ENCODE measurements at places on chromosomes 1 and 21.
A peak's percentile ranks its signal among the peaks of the same experiment; 100 is the strongest.

DNA sequence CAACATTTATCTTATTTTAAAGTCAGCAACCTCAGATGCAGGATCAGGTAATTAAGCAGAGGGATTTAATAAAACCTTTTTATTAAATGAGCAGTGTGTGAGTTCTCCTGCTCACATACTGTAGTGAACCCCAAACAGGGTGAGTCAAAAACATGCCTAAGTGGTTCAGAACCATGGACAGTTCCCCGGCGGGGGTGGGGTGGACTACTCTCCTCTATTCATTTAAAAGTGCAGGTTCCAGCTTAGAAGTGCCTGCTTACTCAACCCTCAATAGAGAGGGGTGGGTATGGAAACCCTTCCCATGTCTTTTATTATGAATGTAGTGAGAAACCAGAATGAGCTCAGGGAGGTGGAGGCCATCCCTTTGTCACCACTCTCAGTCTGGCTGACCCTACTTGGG, 397.9 kb downstream of the HHAT start:
- H3K4me3 ChIP-seq: no peak overlapping the region
- no peaks in the 10 kb centered on the region for H3K36me3 ChIP-seq
- H3K4me1 ChIP-seq: no peaks in the 10 kb centered on the region
- no peaks in the 10 kb centered on the region for H3K27me3 ChIP-seq

- H3K27ac ChIP-seq: no peak overlapping the region
- DNase-seq: no peak
- H3K4me1 ChIP-seq: peaks cover 16% of the 10 kb centered on the region
- no peaks in the 10 kb centered on the region for H3K36me3 ChIP-seq
- no peaks in the 10 kb centered on the region for H3K27me3 ChIP-seq
Measured at GRCh38 chr1:59316497-59317128, 19.7 kb downstream of the FGGY start.

DNA sequence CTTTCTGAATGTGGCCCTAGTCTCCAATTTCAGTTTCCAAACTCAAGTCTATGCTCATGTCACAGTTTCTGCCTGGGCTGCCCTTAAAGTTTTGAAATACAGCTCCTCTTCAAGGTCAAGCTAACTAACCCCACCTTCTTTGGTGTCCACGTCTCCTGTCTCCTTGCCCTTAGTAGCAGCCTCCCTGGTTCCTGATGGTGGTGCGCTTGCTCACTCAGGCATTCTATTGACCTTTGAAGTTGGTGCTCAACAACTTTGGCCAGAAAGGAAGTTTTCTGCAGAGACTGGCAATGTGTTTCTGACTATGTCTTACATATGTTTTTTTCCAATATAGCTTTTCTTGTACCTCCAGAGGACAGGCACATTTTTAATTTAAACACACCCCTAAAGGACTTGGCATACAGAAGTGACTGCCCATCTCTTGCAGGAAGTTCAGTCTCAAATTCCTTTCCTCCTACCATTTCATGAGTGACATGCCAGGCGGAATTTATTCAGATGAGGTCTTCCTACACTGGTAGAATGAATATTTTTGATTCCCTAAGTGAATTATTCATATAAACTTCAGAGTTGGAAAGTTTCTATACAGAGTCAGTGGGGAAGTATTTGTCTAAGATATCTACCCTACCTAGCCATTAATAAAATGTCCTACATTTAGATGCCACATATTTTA, 364.3 kb upstream of the USP24 start:
- H3K27ac ChIP-seq: no peak overlapping the region
- no peak for DNase-seq
- H3K27me3 ChIP-seq: no peaks in the 10 kb centered on the region
- H3K36me3 ChIP-seq: no peaks in the 10 kb centered on the region

DNA sequence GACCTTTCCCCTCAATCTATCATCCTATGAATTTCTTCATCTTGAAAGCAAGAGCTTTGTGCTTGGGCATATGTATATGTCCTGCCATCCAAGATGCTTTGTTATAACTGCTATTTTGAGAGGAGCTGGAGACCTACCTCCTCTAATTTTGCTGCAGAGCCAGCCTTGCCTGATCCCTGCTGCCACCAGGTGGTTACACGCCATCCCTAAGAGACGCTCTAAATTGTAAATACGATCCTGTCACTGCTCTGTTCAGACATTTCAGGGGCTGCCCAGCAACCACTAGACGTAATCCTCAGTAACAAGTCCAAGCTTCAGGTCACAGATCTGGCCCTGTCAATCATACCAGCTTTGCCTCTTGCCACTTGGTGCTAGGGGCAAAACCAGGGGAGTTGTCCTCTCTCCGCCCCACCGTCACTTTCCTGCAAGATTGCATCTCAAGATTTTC, 32.9 kb downstream of the GPA33 start:
- no peaks in the 10 kb centered on the region for H3K4me1 ChIP-seq
- DNase-seq: peak; percentile 29
- no peak overlapping the region for H3K27ac ChIP-seq
- H3K36me3 ChIP-seq: no peaks in the 10 kb centered on the region
- peaks cover 9% of the 10 kb centered on the region for H3K27me3 ChIP-seq
- no peak overlapping the region for H3K4me3 ChIP-seq

DNA sequence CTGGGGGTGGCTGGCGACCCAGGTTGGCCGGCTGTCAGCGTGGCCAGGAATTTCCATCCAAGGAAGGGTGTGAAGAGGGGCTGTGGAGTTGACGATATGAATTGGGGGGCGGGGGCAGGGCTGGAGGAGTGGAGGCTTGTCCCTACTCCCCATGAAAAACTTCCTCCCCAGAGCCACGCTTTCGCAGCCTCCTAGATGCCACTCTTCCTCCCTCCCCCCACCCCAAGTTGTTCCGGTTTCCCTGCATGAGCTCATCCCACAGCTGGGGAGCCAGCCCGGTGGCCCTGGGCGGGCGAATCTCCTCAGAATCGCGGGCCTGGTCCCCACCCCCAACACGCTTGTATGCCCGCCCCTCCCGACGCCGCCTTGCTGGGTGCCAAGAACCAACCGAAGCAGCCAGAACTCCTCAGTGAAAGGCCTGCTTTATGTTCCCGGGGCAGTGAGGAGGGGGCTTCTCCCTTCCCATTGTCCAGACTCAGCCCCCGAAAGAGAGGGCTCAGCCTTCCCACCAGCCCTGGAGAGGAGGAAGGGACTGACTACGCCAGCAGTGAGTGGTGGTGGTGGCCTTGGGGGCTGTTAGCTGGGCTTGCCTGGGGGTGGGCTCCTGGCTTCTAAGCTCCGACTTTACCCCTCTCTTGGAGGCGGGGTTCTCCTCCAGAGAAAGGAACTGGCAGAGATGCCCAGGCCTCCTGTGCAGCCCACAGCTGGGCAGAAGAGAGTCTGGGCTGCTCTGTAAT, 1.8 kb upstream of the CSMD2 start:
- no peak overlapping the region for H3K4me3 ChIP-seq
- no peak overlapping the region for H3K27ac ChIP-seq
- H3K4me1 ChIP-seq: peaks cover 14% of the 10 kb centered on the region
- peak; percentile 71 for DNase-seq

- peaks cover 31% of the 10 kb centered on the region for H3K4me1 ChIP-seq
- no peaks in the 10 kb centered on the region for H3K27me3 ChIP-seq
- H3K4me3 ChIP-seq: peak overlapping the region; percentile 55
Measured at GRCh38 chr1:64470665-64471217, 812 bp downstream of the CACHD1 start.

DNA sequence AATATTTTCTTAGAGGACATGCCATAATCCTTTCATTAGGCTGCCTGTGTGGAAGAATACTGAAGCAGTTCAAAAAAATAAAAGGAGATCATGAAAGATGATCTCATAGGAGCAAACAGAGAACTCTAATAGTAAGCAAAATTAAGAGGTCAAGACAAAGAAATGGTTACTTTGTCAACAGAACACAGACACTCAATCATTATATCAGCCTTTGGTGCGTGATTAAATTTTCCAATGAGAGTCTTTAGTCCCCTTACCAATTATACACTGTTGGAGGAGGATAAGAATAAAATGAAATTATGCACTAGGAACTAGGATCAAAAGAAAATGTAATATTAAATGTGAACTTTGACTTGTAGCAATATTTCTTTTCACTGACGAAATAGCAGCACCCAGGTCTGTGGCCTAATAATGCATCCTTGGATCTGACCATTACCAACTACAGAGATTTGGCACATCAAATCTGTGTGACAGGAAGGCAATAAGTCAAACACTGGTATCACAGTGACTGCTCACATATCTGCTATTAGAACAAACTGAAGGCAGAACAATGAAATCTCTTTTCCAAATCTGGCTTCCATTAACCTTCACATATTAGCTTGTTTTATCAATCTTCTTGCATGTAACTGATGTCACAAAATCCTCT, 1812.9 kb downstream of the PLA2G4A start:
- no peaks in the 10 kb centered on the region for H3K36me3 ChIP-seq
- no peaks in the 10 kb centered on the region for H3K27me3 ChIP-seq
- H3K4me3 ChIP-seq: no peak overlapping the region
- no peak overlapping the region for H3K27ac ChIP-seq
- no peak for DNase-seq

GRCh38 chr21:44530903-44531605, 8.9 kb downstream of the KRTAP10-1 start:
- H3K4me3 ChIP-seq: no peak overlapping the region
- no peaks in the 10 kb centered on the region for H3K36me3 ChIP-seq
- H3K4me1 ChIP-seq: no peaks in the 10 kb centered on the region
- DNase-seq: no peak

- peaks cover 23% of the 10 kb centered on the region for H3K4me1 ChIP-seq
- DNase-seq: no peak
- no peak overlapping the region for H3K4me3 ChIP-seq
- no peak overlapping the region for H3K27ac ChIP-seq
- H3K36me3 ChIP-seq: no peaks in the 10 kb centered on the region
Measured at GRCh38 chr1:42167611-42168390, 3.3 kb upstream of the GUCA2A start.

- H3K27ac ChIP-seq: no peak overlapping the region
- H3K27me3 ChIP-seq: no peaks in the 10 kb centered on the region
- H3K4me3 ChIP-seq: no peak overlapping the region
- no peaks in the 10 kb centered on the region for H3K4me1 ChIP-seq
- no peaks in the 10 kb centered on the region for H3K36me3 ChIP-seq
- DNase-seq: no peak
Measured at GRCh38 chr1:247966532-247967204, 1.6 kb downstream of the OR2AK2 start.

DNA sequence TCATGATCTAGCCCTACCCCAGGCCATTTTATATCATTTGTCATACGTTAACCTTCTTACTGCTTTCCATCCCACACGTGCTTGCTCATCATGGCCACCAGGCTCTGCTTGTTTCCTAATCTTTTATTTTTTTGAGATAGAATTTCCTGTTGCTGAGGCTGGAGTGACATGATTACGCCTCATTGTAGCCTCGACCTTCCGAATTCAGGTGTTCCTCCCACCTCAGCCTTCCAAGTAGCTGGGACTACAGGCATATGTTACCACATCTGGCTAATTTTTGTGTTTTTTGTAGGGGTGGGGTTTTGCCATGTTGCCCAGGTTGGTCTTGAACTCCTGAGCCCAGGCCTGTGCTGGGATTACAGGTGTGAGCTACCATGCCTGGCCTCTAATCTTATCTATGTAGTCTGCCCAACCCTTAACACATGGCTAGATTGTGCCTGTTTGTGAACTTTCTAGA, 3.3 kb downstream of the UAP1 start:
- peaks cover 32% of the 10 kb centered on the region for H3K4me1 ChIP-seq
- H3K27ac ChIP-seq: no peak overlapping the region
- H3K4me3 ChIP-seq: no peak overlapping the region
- no peaks in the 10 kb centered on the region for H3K36me3 ChIP-seq
- H3K27me3 ChIP-seq: no peaks in the 10 kb centered on the region
- DNase-seq: no peak

GRCh38 chr1:112866151-112866550, 89.8 kb downstream of the SLC16A1 start:
- H3K27me3 ChIP-seq: no peaks in the 10 kb centered on the region
- H3K4me1 ChIP-seq: no peaks in the 10 kb centered on the region
- H3K4me3 ChIP-seq: no peak overlapping the region
- DNase-seq: no peak
- no peak overlapping the region for H3K27ac ChIP-seq

GRCh38 chr1:75908717-75909152, 23.5 kb downstream of the ASB17 start:
- no peaks in the 10 kb centered on the region for H3K4me1 ChIP-seq
- no peaks in the 10 kb centered on the region for H3K36me3 ChIP-seq
- no peak overlapping the region for H3K27ac ChIP-seq
- H3K27me3 ChIP-seq: no peaks in the 10 kb centered on the region

GRCh38 chr1:115065021-115065420, 24.3 kb downstream of the TSPAN2 start:
- H3K27me3 ChIP-seq: no peaks in the 10 kb centered on the region
- DNase-seq: no peak
- no peak overlapping the region for H3K4me3 ChIP-seq
- H3K4me1 ChIP-seq: no peaks in the 10 kb centered on the region

DNA sequence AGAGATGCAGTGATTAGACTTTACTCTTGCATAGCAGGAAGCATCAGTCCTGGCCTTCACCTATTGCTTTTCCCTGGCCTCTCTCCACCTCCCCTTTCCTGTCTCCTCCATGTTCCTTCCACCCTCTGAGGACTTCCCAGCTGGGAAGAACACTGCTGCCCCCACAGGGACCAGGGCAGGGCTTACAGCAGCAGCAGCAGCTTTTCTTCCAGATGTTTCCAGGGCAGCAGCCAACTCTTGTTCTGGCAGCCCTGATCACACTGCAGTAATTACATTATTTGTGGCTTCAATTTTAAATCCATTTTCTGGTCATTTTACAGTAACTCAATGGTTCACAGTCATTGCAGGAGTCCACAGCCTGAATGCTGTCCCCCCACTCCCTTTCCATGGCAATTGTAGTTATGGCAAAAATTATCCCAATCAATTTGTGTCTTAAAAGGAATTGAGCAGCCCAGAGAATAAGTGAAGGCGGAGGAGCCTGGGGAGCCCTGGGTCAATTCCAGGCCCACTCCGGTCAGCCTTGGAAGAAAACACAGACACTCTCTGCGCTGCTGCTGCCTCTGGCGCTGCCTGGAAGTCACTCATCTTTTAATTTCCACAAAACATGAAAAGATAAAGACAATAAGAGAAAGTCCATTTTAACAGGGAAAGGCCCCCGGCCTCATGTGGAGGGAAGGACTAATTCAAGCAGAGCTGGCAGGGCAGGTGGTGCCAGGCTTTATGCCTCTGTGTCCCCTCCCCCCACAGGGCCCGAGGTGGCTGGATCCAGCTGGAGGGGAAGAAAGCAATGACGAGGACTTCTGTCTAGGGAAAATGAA, 148.6 kb downstream of the GRIK3 start:
- H3K4me1 ChIP-seq: no peaks in the 10 kb centered on the region
- H3K4me3 ChIP-seq: no peak overlapping the region
- H3K27ac ChIP-seq: no peak overlapping the region
- H3K27me3 ChIP-seq: no peaks in the 10 kb centered on the region
- H3K36me3 ChIP-seq: no peaks in the 10 kb centered on the region
